H1 (cell line): ENCODE measurements at places on chromosomes 16 and 17. TPM values are rescaled to one million over a fixed set of nuclear protein-coding genes. Genes with fewer than 3 reads are reported as not detected.

- no peaks in the 10 kb centered on the region for H3K36me3 ChIP-seq
- no peak for DNase-seq
- H3K27me3 ChIP-seq, result peaks cover 84% of the 10 kb centered on the region
- H3K27ac ChIP-seq, result no peak overlapping the region
- peaks cover 9% of the 10 kb centered on the region for H3K4me1 ChIP-seq
- peak overlapping the region; percentile 41 for H3K4me3 ChIP-seq
These were observed 129 bp downstream of the IRX5 start for GRCh38 chr16:54930869-54931119.

Gene KRTAP16-1
- not detected in 2 replicates for polyA plus RNA-seq

- H3K27me3 ChIP-seq, result no peaks in the 10 kb centered on the region
- no peaks in the 10 kb centered on the region for H3K36me3 ChIP-seq
- H3K4me1 ChIP-seq, result peaks cover 2% of the 10 kb centered on the region; the same call in 1 of the 2 replicates
- DNase-seq, result no peak
- no peak overlapping the region for H3K4me3 ChIP-seq
These were observed 272.7 kb downstream of the PARN start for GRCh38 chr16:14357328-14357727.

Gene PDILT
- not detected in 2 replicates for polyA plus RNA-seq

DNA sequence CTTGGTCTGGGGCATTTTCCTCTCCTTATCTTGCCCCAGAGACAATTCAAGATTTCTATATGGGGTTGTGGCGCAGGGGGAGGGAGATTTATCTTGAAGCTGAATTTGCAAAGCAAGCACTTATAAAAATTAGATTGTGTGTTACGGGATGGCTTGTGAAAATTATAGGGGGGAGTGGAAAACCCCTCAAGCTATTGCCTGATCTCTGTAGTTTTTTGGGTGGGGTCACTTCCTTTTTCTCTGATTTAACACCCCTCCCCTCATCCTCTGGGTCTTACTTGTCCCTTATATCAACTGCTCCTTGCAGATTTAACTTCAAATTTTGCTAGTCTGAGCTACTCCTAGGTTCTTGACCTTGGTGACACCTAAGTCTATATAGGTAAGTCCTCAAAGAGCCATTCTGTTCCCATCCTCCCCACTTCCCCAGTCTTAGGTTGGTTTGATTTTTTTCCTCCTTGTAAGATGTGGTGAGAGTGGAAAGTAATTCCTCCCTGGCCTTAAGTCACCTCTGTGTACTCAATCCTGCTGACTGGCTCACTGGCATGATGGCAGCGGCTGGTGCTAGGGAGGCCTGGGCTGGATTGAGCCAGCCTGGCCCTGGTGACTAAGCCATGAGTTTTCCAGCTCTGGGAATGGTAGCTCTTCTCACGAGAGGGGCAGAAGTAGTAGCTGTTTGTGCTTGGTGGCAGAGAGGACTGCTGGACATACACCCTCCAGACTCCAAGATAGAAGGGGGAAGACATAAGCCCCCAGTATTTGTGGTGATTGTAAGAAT lies 2.3 kb downstream of the ARL4D start:
- H3K4me1 ChIP-seq, result peaks cover 6% of the 10 kb centered on the region
- H3K36me3 ChIP-seq, result no peaks in the 10 kb centered on the region
- no peak overlapping the region for H3K27ac ChIP-seq

- H3K27me3 ChIP-seq, result no peaks in the 10 kb centered on the region
- DNase-seq, result no peak
- no peaks in the 10 kb centered on the region for H3K36me3 ChIP-seq
- no peaks in the 10 kb centered on the region for H3K4me1 ChIP-seq
- no peak overlapping the region for H3K27ac ChIP-seq
- H3K4me3 ChIP-seq, result no peak overlapping the region
These were observed 389.5 kb downstream of the KCNJ2 start for GRCh38 chr17:70558821-70559220.
